ENCODE measurements at places on chromosomes 4 and X.
A peak's percentile ranks its signal among the peaks of the same experiment; 100 is the strongest.

DNA sequence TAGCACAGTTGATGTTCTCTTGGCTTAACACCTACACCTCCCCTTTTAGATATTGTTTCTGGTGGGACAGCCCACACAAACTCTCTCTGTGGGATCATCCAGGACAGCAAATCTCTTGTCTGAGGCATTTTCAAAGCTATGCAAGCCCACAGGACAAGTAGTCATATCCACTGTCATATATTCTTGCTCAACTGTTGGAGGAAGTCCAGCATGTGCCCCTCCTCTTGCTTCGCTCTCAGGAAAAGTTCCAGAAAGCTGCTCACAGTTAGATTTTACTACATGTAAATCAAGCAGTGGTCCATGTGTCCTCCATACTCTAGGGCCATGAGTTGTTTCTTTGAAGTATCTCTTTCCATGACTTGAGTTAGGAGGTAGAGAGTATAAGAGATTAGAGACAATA is 260.7 kb downstream of the INPP4B start:
- no peaks in the 10 kb centered on the region for H3K4me1 ChIP-seq
- H3K36me3 ChIP-seq = no peaks in the 10 kb centered on the region
- no peak overlapping the region for H3K4me3 ChIP-seq
- no peak overlapping the region for H3K27ac ChIP-seq
- H3K27me3 ChIP-seq = no peaks in the 10 kb centered on the region

GRCh38 chr4:147479786-147480185 is 1.1 kb upstream of the EDNRA start:
- DNase-seq = no peak
- H3K4me1 ChIP-seq = peaks cover 10% of the 10 kb centered on the region
- no peak overlapping the region for H3K27ac ChIP-seq

DNA sequence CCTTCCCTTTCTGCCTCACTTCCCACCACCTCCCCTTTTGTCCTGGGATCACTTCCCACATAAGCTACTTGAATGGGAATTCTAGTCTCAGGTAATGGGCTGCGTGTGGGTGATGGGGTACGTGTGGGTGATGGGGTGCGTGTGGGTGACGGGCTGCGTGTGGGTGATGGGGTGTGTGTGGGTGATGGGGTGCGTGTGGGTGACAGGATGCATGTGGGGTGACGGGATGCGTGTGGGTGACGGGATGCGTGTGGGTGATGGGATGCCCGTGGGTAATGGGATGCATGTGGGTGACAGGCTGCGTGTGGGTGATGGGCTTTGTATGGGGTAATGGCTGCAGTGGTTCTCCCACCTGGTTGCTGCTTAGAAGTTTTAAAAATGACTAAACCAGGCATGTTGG is 43.6 kb downstream of the EVC2 start:
- no peak overlapping the region for H3K27ac ChIP-seq
- no peak for DNase-seq

DNA sequence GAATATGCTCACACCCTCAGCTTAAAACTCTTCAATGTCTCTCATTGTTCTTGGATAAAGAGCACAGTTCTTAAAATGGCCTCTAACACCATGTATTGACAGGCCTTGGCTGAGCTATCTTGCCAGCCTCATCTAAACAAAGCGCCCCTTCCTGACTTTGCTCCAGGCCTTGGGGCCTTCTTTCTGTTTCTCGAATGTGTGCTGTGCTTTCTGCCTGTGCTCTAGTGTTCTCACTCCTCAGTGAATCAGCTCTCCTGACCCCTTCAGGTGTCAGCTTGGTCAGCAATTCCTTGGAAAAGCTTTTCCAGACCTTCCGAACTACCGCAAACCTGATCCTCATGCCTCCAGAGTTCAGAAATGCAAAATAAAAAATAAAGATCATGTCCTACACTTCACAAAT is 346.3 kb upstream of the FSTL5 start:
- no peaks in the 10 kb centered on the region for H3K27me3 ChIP-seq
- DNase-seq = no peak
- H3K36me3 ChIP-seq = no peaks in the 10 kb centered on the region
- no peaks in the 10 kb centered on the region for H3K4me1 ChIP-seq
- H3K27ac ChIP-seq = peak overlapping the region; percentile 55
- H3K4me3 ChIP-seq = no peak overlapping the region

DNA sequence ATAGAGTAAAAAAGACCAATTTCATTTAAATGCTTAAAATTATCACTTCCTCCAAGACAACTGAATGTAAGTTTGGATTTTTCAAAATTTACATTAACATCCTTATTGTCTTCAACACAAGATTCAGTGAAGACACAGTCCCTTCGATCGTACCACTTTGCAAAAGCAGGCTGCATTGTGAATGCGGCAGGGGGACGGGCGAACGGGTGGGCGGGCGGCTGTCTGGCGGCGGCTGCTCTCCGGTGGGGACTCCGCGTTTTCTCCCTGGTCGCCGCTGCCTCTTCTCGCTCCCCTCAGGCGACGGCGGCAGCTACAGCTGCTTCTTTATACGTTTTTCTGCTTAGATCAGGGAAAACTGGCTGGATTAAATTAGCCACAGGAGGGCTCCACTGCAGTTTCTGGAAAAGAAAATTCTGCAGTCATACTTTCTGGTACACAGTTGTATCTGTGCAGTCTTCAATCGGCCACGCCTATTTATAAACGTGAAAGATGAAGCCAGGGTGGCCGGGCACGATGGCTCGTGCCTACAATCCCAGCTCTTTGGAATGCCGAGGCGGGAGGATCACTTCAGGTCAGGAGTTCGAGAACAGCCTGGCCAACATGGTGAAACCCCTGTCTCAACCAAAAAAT is 33.9 kb upstream of the HPF1 start:
- H3K27me3 ChIP-seq = peaks cover 29% of the 10 kb centered on the region
- peak; percentile 66 for DNase-seq
- peaks cover 10% of the 10 kb centered on the region for H3K4me1 ChIP-seq
- H3K27ac ChIP-seq = no peak overlapping the region

DNA sequence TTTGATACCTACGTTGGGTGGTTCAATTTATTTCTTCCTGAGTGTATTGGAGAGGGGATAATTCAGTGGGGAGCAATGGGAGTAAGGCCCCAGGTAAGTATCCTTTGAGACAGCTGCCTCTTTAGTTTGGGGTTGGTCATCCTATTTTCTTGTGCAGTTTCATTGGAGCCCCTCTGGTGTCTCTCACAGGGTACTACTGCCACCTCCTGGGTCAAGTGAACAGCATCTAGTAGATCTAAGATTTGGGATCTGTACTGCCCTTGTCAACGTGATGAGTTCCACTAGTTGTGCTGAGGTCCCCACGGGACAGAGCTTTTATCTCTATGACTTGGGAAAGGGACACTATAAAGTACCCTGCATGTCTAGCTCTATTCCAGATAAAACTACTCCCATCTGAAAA is 80.6 kb downstream of the PBDC1 start:
- no peaks in the 10 kb centered on the region for H3K4me1 ChIP-seq
- H3K36me3 ChIP-seq = no peaks in the 10 kb centered on the region
- H3K27ac ChIP-seq = no peak overlapping the region
- DNase-seq = peak; percentile 28
- H3K27me3 ChIP-seq = peaks cover 9% of the 10 kb centered on the region

DNA sequence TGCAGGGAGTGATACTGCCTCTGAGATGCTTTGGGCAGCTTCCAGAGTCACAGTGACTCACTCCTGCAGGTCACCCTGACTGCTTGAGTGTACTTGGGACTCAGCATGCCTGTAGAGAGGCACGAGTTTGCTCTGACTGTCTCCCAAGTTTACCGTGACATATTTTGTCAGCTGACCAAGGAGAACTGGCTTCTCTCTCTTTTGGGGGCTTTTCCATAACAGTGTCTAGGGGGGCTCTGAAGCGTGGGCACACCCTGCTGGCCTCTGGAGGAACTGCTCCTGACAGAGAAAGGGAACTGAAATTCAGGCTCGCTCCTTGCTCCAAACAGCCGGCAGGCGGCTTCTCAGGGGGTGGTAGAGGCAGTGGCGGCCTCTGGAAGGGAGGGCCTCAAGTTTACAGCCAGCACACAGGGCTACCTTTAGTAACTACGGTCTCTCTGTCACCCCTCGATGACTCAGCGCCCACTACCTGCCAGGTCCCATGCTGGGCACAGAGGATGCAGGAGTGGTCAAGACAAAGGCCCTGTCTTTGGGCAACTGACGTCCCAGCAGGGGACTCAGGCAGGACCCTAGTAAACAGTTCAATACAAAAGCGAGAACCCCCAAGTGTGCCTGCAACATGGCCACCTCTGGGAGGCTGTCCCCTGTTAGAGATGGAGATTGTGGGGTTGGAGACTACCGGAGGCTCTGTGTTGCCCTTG is 17.8 kb downstream of the ZNF185 start:
- no peak overlapping the region for H3K4me3 ChIP-seq
- H3K27ac ChIP-seq = 0 out of 2 replicates have a peak overlapping the region, but pooled peaks have one; percentile 23
- no peaks in the 10 kb centered on the region for H3K36me3 ChIP-seq
- H3K4me1 ChIP-seq = peaks cover 6% of the 10 kb centered on the region
- H3K27me3 ChIP-seq = no peaks in the 10 kb centered on the region

DNA sequence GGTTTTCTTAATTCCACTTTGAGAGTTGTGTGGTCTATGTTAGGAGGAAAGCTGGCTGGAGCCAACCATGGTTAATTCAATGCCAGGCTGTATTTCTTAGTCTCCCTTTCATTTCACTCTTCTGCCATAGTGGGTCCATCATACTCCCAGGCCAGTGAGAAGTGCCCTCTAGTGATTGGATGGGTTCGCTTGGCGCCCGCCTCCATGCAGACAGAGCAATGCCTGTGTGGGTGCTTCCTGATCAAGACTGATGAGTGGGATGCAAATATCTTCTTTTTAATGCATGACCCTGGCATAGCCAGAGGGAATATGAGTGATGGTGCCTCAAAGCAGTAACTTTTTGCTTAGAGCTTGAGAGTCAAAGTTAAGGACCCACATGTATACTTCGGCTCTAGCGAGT is 6.4 kb downstream of the BMX start:
- peaks cover 4% of the 10 kb centered on the region for H3K4me1 ChIP-seq
- H3K36me3 ChIP-seq = no peaks in the 10 kb centered on the region
- H3K27ac ChIP-seq = no peak overlapping the region
- no peaks in the 10 kb centered on the region for H3K27me3 ChIP-seq
- no peak for DNase-seq
- no peak overlapping the region for H3K4me3 ChIP-seq

DNA sequence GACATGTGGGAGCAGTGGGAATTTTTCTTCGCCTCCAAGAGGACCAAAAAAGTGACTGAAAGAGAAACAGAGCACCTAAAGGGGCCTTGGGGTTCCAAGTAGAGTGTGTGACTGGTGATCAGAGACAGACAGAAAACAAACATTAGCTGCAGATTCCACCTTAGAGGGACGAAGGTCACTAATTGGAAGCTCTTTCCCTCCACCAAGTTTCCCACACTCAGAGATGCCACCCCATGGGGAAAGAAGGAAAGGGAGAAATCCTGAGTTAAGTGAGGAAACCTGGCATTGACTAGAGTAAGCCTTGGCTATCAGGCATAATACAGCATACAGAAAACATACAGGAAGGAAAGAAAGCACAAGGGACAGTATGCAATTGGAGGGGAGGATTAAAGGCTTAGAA is 90.9 kb downstream of the HNRNPD start:
- no peak overlapping the region for H3K27ac ChIP-seq
- H3K27me3 ChIP-seq = peaks cover 28% of the 10 kb centered on the region
